ENCODE measurements at places on chromosomes 7 and 10.

GRCh38 chr7:47227762-47228177, 354.1 kb downstream of the TNS3 start:
- DNase-seq: no peak

DNA sequence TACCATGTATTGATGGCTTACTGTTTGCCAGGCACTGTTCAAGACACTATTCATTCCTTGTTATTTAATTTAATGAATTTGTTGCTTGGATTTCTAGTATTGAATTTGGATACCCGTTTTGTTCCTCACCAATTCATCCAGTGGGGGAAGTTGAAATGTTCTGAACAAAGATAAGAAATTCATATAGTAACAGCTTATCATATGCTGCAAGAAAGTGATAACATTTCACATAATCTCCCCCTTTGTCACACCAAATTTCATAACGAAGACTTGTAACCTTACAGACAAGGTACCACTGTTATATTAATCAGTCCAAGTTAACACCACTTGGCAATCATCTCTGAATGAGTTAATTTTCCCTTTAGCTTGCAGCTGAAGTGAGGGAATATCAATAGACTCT, 42.1 kb downstream of the SCIN start:
- DNase-seq: no peak

GRCh38 chr7:129777195-129777844, 165.8 kb downstream of the NRF1 start:
- DNase-seq: no peak

- DNase-seq: no peak
These were observed 1.8 kb upstream of the DLX6 start for GRCh38 chr7:97003262-97004246.

GRCh38 chr10:103353281-103353680, 2.3 kb upstream of the PCGF6 start:
- DNase-seq: no peak

DNA sequence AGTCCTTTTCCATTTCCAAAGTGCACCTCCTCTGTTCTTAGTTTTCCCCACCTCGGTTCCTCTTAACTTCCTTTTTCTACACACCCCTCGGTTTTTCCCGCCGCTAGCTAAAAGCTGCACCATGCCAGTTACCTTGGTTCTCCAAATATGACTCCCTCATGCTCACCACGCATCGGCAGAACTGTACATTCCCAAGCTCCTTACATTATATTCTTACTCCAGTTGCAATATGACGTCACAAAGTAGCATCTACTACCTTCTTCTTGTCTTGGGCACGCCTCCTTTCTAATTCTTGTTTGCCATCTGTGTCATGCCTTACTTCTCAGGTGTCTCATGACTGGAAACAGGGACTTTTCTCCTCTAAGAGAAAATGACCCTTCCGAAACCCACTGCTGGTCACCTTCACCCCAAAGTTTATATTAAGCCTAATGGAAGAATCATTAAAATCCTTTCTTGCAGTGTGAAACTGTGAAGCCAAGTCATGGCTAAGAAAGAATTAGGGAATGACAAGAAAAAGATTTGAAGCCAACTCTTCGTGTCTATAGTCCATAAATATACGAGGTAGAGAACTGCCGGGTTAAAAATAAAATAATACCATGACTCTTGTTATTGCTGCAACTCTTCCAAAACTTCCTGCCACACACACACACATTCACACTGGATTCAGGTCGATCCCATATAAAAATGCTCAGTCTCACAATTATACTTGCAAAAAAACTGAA, 1.7 kb downstream of the ESYT2 start:
- no peak for DNase-seq

DNA sequence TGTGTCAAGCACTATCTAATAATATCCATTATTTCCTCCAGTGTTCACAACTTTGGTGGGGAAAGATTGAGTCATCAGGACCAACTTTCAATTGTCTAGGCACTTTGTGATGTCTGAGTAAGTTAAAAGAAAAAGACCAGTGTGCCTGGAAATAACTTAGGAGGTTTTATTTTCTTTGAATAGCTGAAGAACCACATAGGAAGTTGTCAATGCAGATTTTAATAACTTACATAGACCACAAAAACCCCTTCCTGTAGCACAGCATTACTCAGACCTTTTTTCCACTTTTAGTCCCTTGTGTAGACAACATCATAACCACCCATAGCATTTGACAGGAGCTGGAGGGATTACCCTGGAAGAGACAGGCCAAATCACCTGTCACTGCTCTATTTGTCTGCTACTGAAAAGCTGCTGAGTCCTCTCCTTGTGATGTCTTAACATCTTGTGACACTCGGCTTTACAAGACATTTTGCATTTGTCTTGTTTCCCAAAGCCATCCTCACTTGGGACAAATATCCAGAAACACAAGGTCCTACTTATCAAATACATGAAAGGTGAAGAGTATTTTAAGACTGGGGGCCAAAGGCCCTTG, 241.5 kb upstream of the PTER start:
- DNase-seq: no peak

- DNase-seq: no peak
These were observed 512.6 kb upstream of the FOXK1 start for GRCh38 chr7:4169455-4169854.

Measured in fibroblast of skin of left quadriceps (primary cell).